Colonic mucosa (tissue), 4 donors: ENCODE measurements at places on chromosomes 2 and 18. TPM values are rescaled to one million over a fixed set of nuclear protein-coding genes. Genes with fewer than 3 reads are reported as not detected.

ALPP gene
- 0.11 TPM for total RNA-seq

NETO1 gene
- not detected for total RNA-seq

INHBB gene
- 0.30 TPM for total RNA-seq

ZNF516 gene
- 21.3 TPM for total RNA-seq

NPC1 gene
- 29.9 TPM for total RNA-seq

RAB11FIP5 gene
- 33.7 TPM for total RNA-seq

EML6 gene
- 2.1 TPM for total RNA-seq

SLC19A3 gene
- total RNA-seq = 19.6 TPM

ZNF892 gene
- 2.6 TPM for total RNA-seq

CAPN13 gene
- 31.2 TPM for total RNA-seq

TRIM43 gene
- not detected for total RNA-seq

GLS gene
- 50.5 TPM for total RNA-seq

SCN2A gene
- not detected for total RNA-seq
